ENCODE measurements at places on chromosomes 5 and 9. TPM values are rescaled to one million over a fixed set of nuclear protein-coding genes. Genes with fewer than 3 reads are reported as not detected.

DNA sequence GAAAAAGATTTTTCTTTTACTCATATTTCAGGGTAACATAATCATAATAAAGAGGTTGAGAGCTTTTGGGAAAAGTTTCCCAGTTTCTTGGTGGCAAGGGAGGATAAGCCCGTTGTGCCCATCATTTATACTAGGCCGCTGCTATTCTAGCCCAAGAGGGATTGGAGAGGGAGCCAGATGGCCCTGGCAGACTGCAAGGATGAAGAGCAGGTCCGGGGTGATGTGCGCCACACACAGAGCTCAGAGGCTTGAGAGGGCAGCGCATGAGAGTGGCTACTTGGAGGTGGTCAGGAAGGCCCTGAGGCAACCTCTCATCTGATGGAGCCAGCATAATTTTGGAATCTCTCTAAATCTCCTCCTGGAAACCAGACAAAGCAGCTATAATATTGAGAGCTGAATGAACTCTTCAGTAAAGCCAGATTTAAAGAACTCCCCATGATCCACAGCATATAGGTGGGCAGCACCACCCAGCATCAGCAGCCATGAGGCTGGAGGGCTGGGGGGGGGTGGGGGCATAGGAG, 110.1 kb downstream of the MED27 start:
- DNase-seq, result no peak

DNA sequence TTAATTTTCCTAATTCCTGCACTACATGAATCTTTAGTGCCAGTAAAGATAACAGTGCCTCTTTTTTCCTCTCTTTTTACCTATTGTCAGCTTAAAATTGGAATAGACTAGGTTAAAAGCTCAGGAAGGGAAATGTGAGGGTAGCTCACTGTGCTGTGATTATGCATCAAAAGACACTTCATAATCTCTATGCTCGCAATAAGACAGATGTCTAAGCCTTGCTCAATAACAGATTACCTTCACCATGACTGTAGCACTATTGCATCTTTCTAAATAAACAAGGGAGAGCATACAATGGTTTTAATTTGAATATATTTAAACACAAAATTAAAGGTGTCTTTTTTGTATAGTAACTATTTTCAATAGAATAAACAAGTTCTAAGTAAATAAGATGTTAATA, 130.1 kb downstream of the FBN2 start:
- no peak for DNase-seq

DNA sequence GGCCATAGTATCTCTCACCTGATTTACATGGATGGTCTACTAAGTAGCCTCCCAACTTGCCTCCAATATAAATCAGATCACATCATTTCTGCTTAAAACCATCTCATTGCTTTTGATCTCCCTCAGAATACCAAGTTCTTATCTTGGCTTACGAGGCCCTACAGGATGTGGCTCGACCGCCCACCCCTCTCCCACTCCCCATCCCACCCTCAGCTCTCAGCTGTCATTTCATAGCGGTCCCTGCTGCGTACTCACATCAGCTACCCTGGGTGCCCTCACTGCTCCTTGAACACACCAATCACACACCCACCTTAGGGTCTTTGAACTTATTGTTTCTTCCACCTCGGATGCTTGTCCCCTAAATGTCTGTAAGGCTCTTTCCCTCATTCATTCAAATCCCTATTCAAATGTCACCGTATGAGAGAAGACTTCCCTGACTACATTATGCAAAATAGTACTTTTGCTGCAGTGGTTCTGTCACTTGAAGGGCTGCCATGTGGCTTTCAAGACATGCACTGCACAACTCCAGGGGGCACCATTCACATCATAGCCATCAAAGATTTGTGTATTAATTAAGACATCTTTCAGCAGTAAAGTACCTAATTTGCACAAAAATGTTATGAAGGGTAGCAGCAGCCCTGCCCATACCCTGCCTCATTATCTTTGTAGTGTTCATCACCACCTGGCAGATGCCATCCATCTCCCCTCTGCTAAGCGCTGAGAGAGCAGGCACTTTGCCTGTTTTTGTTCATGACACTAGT, 171.1 kb downstream of the ENC1 start:
- no peak for DNase-seq

GRCh38 chr5:39760385-39761198, 335.8 kb upstream of the DAB2 start:
- peak; percentile 28 for DNase-seq

BASP1 gene
- 34.9 TPM for total RNA-seq

GRCh38 chr5:163108351-163108750, 329.0 kb upstream of the CCNG1 start:
- DNase-seq, result no peak

STOML2 gene
- total RNA-seq, result 89.4 TPM

DNA sequence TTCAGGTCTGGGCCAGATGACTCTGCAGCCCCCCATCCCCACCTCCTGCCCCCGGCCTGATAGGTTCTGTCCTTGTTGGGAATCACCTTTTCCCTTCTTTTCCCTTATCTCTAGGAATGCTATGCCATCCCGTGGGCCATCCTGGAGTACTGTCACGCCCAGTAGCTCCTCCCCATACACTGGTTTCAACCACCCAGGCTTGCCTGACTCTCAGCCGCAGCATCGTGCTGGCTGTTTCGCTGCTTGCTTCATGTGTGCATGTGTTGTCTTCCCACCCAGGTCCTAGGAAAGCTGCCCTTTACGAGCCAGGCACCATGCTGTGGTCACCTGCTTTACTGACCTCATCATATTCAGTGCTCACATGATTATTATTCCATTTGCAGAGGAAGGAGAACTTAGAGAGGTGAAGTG, 71.8 kb downstream of the ANGPTL2 start:
- DNase-seq, result no peak

- DNase-seq, result no peak
Observed at GRCh38 chr5:7927466-7928375, 58.8 kb downstream of the MTRR start.

GRCh38 chr5:172065431-172066065, 59.1 kb upstream of the FBXW11 start:
- DNase-seq, result peak; percentile 67

- no peak for DNase-seq
Observed at GRCh38 chr5:111653408-111653807, 103.6 kb downstream of the NREP start.

GFI1B gene
- total RNA-seq, result not detected

DNA sequence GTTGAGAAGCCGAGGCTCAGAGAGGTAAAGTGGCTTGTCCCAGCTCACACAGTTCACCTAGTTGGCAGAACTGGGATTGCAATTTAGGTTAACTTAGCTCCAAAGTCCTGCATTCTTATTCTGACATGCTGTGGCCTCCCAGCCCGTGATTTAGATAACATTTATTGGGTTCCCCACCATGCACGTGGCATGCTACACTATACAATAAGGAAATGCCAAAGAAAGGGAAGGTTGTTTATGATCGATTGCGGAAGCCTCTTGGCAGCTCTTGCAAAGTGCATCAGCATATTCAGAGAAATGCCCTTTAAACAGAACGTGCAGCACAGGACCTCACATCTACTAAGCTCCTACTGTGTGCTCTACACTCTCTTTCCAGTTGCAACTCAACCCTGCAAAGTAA, 3.2 kb downstream of the NEURL1B start:
- DNase-seq, result no peak

HAVCR2 gene
- total RNA-seq, result 10.8 TPM

- DNase-seq, result no peak
Observed at GRCh38 chr5:66987949-66988838, 208.4 kb downstream of the CD180 start.

DNA sequence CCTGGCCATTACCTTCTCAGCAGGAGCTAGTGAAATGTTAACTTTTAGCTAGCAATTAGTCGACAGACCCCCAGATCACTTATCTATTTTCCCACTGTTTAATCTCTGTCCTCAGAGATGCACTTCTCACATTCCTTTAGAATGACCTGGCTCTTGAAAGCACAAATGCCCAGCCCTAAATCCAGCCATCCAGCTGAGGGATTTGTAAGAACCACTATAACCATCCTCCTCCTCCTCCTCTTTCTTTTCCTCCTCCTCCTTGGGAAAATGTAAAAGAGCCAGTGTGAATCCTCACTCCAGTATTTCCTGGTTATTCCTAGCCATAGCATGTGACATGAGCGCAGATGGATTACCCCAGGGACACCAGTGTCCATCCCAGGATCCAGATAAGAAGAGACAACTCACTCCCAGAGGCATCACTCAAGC, 124.3 kb downstream of the ENC1 start:
- DNase-seq, result no peak

CXCL14 gene
- 45.5 TPM for total RNA-seq

GRCh38 chr5:180704362-180704761, 35.5 kb downstream of the OR2Y1 start:
- DNase-seq, result no peak

GRCh38 chr5:8289779-8290178, 420.8 kb downstream of the MTRR start:
- DNase-seq, result no peak

ZFP37 gene
- 2.9 TPM for total RNA-seq

DNA sequence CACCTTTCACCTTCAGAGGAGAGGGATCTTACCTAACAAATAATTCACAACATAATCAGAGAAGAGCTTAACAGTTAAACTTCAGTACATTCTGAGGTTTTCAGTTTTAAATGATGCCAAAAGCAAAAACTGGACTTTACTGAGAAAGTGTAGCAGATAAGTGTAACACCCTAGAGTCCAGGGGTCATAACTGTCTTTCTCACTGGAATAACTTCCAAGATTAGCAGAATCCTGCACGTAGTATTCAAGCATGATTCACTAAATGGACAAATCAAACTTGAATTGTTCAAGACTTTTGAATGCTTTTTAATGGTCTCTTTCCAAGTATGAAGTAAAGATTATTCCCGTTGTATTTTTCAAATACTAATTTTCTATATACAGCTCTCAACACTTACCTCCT, 180.1 kb upstream of the NREP start:
- no peak for DNase-seq

GRCh38 chr5:138755084-138755748, 2.0 kb downstream of the CTNNA1 start:
- DNase-seq, result no peak

- DNase-seq, result no peak
Observed at GRCh38 chr9:22100626-22101025, 91.5 kb upstream of the CDKN2B start.

DNA sequence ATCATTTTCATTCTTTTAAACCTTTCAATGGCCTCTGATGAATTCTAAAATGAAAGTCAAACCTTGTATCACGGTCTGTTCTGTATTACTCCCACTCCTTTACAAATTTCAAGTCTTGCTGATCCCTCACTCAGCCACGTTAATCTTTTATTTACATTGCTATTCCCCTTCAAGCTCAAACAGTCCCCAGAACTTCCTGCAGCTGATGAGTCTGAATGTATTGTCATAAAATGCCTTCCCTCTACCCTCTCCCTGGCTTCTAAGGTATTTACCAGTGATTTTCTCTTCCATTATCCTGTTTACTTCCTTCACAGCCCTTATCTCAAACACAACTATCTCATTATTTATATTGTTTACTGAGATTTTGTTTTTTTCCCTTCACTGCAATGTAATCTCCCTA, 562.3 kb upstream of the C9orf72 start:
- no peak for DNase-seq

DNA sequence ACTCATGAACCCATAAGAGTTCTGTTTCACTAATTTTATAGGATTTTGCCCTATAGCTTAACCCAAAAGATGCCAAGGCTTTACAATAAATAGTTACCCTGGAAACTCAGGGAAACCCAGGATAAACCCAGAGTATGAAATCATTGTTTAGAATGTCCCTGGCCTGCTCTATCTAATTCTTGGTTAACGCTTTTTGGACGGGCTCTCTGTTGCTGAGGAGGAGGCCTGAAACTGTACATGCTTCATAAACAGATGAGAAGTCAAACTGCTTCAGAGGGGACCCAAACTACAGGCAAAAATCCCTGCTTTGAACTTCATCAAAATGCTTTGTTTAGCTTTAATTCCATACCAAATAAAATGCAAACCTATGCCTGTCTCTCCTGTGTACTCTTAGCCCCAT, 291.9 kb downstream of the SH3GL2 start:
- DNase-seq, result no peak

MYOZ3 gene
- under 0.01 TPM for total RNA-seq

OTULINL gene
- total RNA-seq, result 6.2 TPM

DNA sequence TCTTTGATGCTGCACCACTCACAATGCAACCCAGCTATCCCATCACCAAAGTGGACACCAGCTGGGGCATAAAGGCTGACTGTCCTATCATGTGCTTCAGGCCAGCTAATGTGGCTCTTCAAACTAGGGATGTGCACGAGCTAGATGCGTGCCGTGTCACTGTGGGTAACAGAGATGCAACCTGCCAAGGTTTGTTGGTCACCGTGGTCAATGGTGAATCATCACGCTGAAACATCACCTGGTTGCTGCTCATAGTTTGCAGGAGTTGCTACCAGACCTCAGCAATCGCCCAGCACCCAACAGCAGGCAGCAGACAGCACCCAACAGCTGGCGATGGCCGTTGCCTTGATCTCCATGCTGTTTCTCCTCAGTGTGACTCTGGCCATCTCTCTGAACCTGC, 2.1 kb upstream of the PCDHGA1 start:
- no peak for DNase-seq

DNA sequence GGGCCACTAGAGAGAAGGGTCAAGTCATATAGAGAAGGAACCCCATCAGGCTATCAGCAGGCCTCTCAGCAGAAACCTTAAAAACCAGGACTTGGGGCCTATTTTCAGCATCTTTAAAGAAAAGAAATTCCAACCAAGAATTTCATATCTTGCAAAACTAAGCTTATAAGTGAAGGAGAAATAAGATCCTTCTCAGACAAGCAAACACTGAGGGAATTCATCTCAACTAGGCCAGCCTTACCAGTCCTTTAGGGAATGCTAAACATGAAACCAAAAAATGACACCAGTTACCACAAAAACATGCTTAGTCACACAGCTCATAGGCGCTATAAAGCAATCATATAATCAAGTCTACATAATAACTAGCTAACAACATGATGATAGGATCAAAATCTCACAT, 407.1 kb downstream of the LRRC70 start:
- no peak for DNase-seq

- DNase-seq, result no peak
Observed at GRCh38 chr5:31731710-31732301, 92.9 kb downstream of the PDZD2 start.

GRCh38 chr5:164532235-164532900, 1026.9 kb downstream of the MAT2B start:
- no peak for DNase-seq

- DNase-seq, result no peak
Observed at GRCh38 chr5:14922456-14922855, 50.9 kb upstream of the ANKH start.

- no peak for DNase-seq
Observed at GRCh38 chr9:129929496-129930125, 94.4 kb downstream of the USP20 start.

DNA sequence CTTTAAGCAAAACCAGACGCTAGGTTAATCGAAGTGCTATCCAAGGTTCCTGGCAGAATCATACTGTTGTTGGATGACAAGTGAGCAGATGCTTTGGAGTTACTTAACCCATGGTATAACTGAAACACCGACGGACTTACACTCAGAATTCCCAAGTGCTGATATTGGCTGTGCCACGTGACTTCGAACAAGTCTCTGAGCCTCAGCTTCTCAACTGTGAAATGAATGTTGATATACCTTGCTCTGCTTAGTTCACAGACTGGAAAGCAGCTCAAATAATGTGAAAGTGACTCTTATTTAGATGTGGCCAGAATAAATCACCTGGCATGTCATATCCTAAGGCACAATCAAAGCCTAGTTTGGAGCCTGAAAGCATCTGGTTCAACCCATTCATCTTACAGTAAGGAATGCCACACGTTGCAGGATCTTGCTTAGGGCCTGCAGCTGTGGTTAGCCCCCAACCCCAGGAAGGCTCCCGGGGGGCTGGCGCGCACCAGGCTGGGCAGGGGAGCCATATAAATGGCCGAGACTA, 759 bp downstream of the GEMIN5 start:
- DNase-seq, result no peak

GRCh38 chr9:132171702-132172101, 9.8 kb downstream of the NTNG2 start:
- DNase-seq, result no peak
